ENCODE measurements at places on chromosomes 6 and 20.

DNA sequence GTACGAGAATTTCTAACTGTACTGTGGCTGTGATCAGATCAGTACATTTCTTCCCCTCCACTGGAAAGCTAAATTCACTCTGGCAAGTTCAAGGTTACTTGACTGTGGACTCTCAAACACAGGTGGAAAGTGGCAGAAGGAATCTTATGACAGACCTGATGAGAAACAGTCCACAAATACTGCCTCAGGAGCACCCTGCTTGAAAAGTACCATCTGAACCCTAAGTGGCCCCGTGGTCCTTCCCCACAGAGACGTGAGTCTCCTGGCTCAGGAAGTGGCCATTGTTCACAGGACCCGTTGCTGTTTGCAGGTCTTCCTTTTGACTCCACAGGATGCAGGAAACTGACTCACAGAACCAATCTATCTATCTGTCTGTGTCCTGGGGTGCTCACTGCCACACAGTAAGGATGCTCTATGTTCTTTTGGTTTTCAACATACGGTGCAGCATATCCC, 47.5 kb upstream of the NHSL1 start:
- no peak for DNase-seq

GRCh38 chr6:37713529-37714119, 15.9 kb upstream of the MDGA1 start:
- no peak for DNase-seq

GRCh38 chr20:23155141-23155590, 69.0 kb upstream of the CD93 start:
- DNase-seq = no peak

DNA sequence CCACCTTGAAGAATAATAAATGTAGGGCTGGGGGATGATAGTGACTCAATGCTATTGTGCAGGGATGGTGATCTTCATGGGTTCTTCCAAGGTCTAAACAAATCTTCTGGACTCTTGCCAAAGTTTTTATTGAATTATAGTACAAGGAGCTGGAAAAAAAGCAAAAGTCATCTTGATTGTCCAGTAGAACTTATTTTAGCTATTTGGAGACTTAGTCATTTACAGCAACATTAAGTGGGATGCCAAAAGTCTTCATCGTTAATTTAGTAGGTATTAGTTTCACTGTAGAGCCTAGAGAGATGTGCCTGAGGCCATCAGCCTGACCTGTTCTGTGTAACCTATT, 212.9 kb upstream of the TBX18 start:
- DNase-seq = no peak

DNA sequence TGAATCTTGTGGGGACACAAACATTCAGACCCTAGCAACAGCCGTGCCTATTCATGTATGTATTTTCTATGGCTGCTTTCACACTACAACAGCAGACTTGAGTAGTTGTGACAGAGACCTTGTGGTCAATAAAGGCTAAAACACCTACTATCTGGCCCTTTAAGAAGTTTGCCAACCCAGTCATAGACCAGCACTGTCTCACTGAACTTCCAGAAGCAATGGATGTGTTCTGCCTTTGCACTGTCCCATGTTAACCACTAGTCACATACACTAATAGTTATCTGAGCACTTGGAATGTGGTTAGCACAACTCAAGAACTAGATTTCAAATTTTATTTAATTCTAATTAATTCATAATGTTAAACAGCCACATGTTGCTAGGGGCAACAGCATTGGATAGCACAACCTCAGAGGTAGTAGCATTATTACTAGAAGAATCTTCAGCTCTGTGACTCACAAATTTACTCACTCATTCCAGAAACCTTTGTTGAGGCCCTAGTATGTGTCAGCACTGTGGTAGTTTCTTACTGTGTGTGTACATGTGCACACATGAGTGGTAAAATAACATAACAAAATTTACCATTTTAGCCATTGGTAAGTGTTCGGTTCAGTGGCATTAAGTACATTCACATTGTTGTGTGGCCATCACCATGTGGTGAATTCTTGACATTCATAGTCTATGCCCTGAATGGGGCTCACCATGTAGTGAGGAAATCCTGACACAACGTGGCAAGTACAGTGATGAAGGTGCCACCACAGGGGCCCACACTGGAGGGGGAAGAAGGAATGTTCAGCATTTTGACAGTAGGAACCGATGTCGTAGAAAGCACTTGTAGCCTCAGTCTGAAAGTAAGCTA, 107.3 kb downstream of the CEP57L1 start:
- no peak for DNase-seq

GRCh38 chr6:86936834-86937218, 502 bp upstream of the HTR1E start:
- DNase-seq = no peak

- DNase-seq = no peak
Measured at GRCh38 chr6:12969966-12970365, 253.4 kb downstream of the PHACTR1 start.

- DNase-seq = no peak
Measured at GRCh38 chr6:3523966-3524365, 67.1 kb upstream of the SLC22A23 start.

GRCh38 chr6:150069706-150070105, 785 bp upstream of the ULBP3 start:
- DNase-seq = no peak

DNA sequence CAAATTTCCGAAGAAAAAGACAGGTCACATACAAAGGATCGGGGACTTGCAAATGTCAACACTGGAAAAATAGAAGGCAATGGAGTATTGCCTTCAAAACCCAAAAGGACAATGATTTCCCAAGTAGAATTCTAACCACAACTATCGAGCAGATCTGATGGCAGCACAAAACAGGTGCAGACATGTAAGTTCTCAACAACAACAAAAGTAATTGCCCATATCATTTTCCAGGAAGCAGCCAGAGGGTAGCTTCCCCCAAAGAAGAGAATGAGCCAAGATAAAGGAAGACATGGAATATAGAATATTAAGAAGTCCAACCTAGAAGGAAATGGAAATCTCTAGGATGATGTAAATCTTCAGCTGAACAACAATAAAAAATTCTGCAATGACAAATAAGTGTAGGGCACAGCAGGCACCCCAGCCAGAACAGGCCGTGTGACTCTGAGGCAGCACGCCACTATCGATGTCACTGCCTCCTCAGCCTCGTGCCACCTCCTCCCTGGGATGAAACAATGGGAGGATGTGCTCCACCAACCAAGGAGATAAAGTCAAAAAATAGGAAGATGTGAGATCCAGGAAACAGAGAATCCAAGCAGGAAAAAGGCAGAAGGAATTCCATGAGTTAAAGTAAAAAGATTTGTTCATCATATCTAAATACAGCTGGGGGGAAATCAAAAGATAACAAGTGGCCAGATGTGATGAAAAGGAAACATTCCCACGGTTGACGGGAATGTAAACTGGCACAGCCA, 34.1 kb downstream of the SERPINB1 start:
- DNase-seq = no peak

- no peak for DNase-seq
Measured at GRCh38 chr6:154535147-154535546, 24.7 kb upstream of the CNKSR3 start.

DNA sequence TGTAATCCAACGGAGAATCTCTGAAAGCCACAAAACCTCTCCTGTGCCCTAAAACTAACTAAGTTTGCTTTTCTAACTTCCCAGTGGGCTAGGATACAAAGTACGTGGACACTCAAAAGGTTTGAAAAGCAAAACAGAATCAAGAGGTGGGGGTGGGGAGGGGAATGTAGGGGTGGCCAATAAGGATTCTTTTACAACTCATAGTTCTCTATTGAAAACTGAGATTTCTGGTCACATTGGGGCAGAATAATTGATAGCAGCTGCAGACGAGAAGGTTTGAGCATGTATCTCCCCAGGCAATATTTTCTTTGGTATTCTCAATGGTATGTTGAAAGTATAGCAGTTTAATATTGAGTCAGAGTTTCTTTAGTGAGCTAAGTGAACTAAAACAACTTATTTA, 376.7 kb upstream of the CITED2 start:
- DNase-seq = no peak

- no peak for DNase-seq
Measured at GRCh38 chr20:59471653-59472421, 132.5 kb upstream of the PHACTR3 start.

DNA sequence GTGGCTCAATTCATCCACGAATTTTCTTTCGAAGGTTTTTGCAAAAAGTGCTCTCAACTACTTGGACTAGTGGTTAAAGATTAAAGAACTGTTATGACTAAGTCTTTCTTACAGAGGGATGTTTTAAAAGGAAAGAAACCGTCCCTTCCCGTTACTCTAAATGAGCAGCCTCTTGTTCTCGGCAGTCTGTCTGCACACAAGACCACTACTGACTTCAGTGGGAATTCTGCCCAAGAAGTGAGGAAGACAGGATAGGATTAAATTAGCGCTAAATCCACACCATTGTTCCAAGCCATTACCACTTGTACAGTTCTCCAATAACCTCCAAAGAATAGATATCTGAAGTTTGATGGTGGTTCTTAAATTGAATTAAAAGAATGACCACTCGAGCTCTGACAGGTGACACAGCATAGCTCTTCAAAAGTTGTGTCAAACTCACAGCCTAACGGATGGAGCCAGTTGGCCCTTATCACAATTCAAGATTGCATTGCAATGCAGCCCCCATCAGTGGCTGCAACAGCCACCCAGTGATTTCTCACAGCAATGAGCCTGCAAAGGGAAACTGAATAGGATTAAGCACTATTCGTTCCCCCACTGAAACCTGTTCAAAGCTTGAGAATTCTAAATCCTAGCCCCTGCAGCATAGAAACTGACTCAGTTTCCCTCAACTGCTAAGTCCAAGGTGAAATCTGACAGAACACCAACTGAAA, 1.8 kb downstream of the EPB41L2 start:
- no peak for DNase-seq

GRCh38 chr6:22025468-22026163, 271.2 kb downstream of the PRL start:
- DNase-seq = no peak

DNA sequence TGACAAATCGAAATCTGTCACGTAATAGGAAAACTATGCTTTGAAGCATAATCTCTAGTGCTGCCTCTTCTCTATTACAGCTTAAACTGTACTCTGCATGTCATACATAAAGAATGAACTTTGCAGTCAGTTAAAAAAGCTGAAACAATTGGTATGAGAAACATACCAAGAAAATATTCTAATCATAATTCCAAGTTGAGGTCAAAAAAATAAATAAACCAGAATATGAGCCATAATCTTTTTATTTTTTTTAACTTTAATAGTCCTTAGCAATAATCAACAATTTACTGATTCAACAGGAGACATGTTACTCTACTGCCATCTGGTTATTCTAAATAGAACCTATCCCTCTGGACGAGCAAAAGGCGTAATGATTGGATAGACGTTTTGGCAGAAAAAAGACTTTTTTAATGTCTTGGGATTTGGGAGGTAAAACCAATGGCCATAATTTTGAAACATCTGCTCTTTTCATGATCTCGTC, 224.4 kb upstream of the FLRT3 start:
- DNase-seq = no peak

DNA sequence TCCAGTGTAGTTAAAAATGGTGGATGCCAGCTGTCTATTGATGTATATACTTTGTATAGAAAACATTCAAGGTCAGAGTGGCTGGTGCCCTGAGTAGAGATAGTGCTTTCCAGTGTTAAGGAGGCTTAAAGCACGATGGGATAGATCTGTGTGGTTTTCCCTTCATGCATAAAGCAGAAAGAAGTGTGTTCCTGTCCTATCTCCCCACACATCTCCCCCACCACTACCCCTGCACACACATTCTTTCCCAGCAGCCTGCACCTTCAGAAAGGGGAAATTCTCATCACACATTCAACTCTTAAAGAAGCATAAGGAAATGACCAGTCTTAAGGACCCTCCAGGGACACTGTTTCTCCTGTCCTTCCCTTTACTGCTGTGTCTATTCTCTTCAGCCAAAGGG, 221.7 kb upstream of the TAB2 start:
- no peak for DNase-seq

DNA sequence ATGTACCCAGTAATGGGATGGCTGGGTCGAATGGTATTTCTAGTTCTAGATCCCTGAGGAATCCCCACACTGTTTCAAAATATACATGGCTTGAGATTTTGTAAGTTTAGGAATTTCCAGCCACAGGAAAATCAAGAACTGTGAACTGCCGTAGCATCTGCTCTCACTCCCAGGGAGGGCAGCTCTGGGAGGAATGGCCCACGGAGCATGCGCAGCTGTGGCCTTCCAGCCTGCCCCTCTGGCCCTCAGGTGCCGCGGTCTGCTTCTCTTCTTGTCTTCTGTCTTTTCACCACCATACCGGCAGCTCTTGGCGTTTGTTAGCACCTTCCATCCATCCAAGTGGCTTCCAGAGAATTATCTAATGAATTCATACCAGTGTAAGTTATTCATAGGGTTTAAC, 19.9 kb upstream of the EXOC2 start:
- no peak for DNase-seq

DNA sequence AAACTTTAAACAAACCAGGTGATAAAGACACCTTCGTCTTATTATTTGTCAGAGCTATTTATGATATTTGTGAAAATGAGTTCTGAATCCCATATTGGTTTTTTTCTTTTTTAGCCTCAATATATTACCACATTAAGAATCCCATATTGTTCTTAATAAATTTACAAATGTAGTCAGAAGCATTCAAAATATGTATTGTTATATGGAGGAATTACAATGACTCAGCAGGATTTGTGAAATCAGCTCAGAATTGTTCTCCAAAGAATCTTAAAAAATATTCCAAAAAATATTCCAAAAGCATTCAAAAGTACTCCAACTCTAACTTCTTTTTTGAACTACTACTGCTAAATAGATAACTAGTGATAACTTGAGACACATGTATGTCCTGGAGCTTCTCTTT, 6.5 kb upstream of the ZNF343 start:
- DNase-seq = no peak

DNA sequence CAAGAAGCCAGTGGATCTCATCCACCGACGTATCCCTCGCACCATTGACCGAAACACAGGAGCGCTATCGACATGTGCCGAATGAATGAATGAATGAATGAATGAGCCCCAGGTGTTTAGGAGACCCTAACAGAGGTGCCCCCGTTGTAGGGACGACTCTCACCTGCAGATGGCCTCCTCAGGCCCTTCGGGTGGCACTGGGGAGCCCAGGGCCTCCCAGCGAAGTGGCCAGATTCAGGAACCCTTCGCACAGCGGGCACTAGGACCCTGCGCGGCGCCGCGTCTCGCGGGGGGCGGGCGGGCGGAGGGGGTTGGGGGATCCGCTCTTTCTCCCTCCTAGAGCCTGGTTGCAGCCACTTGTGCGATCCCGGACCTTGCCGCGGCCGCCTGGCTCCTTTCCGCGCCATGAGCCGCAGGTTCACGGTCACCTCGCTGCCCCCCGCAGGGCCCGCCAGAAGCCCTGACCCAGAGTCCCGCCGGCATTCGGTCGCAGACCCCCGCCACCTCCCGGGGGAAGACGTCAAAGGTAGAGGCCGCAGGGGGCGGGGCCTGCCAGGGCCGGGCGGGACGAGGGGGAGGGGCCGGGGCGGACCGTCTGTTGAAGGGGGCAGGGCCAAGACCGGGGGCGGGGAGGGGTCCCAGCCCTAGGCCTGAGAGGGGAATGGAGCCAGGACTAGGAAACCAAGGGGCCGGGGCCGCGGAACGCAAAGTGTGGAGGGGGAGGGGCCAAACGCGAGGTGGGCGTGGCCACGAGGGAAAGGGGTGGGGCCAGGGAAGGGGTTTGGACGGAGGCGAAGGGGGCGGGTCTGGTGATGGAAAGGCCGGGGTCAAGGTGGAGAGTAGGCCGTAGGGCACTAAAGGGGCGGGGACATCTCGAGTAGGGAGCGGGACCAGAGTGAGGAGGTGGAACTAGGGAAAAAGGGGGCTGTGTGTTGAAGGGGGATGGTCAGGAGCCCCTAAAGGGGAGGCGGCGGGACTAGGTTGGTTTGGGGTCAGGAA, 7.4 kb upstream of the SLC12A5 start:
- DNase-seq = no peak

GRCh38 chr6:74607934-74608333, 597.9 kb downstream of the COL12A1 start:
- no peak for DNase-seq

Data from stimulated activated CD8-positive, alpha-beta memory T cell treated with anti-CD3 and anti-CD28 coated beads, Interleukin-4, amount 100 ng/mL, for 4 hours (primary cell).